ENCODE measurements at places on chromosomes 6 and 20.

- no peak for DNase-seq
Measured at GRCh38 chr6:161066511-161066910, 74.9 kb downstream of the MAP3K4 start.

DNA sequence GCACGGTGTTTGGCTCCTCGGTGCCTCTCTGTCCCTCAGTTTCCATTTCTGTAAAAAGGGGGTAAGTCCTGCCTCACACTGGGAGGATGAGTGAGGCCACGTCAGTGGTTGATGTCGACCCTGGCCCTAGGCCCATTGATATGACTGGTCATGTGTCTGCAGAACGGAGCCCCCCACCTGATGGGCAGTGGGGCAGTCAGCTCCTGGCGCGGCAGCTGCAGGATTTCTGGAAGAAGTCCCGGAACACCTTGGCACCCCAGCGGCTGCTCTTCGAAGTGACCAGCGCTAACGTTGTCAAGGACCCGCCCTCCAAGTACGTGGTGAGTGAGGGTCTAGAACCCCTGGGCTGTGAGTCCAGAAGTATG, 1.2 kb downstream of the SNX21 start:
- DNase-seq = no peak

DNA sequence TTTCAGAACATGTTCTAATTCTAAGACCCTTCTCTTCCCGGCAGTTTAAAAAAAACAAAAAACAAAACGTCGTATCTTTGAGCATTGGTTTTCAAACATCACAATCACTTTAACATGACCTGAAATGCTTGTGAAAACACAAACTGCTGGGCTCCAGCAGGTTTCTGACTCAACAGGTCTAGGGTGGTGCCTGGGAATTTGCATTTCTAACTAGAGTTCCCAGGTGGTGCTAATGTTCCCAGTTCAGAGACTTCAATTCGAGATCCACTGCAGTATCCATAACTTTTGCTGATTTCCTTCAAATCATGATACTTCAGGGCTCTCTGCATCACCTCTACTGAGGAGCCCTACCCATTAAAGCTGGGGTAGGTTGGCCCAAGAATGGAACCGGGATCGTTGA, 850 bp upstream of the SMPDL3A start:
- no peak for DNase-seq

GRCh38 chr20:15556869-15557268, 1016.4 kb downstream of the KIF16B start:
- no peak for DNase-seq

DNA sequence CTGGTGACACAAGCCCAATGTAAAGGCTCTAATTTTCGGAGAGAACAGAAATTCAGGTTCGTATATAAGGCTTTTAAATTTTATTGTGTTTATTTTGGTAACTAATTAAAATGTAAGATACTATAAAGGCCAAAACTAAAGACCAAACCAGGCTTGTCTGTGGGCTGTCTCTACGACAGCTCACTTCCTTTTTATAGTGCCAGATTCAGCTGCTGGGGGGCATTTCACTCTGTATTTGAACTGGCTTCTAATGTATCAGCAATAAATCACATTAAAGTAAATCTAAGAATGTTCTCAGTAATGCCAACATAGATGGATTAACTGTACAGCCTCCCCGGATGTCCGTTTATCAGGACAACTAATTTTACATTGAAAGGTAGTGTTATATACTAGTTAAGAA, 31.1 kb upstream of the STXBP5 start:
- DNase-seq = no peak

- peak; percentile 45 for DNase-seq
Measured at GRCh38 chr6:136764517-136764993, 27.7 kb downstream of the MAP3K5 start.

GRCh38 chr6:44739181-44739580, 351.7 kb downstream of the CDC5L start:
- no peak for DNase-seq

DNA sequence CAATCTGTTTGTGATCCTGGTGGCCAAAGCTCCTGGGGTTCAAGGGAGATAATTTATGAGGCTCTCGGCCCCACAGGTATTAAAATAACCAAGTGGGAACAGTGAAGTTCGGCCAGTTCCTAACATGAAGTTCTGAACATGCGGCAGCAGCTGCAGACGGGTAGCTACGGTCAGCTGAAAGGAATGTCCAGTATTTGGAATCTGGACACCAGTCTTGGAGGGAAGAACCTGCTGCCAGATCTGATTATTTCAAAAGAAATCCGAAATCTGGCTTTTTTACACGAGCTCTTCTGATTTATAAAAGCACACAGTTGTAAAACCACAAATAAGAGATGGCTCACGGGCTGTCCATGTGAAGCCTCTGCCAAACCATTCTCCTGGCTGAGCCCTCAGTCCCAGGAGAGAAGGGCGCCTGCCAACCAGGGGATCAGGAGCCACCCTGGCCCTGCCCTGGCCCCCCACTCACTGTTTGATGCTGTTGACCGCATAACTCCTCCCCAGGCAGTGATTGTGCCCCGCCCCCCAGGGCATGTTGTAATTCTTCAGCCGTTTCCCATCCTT, 28.2 kb upstream of the KCNB1 start:
- DNase-seq = no peak

GRCh38 chr6:43037197-43037596, 15.8 kb downstream of the RRP36 start:
- DNase-seq = no peak

GRCh38 chr6:106273087-106273486, 52.5 kb downstream of the ATG5 start:
- no peak for DNase-seq

- no peak for DNase-seq
Measured at GRCh38 chr6:110323258-110323657, 34.9 kb downstream of the METTL24 start.

DNA sequence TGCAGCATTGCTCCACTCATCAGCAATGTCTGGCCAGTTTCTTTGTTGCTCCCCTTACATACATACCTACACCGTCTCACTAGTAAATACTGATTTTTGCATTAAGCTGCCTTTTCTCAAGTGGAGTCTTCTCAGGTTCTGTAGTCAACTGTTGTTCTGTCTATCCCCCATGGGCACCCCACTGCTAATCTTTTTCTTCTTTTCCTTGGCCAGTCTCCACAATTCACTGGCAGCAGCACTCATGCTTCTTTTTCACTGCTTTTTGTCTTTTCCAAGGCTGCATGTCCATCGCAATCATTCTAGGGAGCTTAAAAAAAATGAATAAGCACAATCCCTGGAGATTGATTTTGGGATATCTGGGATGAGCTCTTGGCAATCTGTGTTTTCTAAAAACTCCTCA, 10.3 kb upstream of the ERVFRD-1 start:
- DNase-seq = no peak

GRCh38 chr6:118335325-118335816, 212.7 kb upstream of the PLN start:
- no peak for DNase-seq

GRCh38 chr20:4166726-4167035, 151.3 kb upstream of the RNF24 start:
- no peak for DNase-seq

DNA sequence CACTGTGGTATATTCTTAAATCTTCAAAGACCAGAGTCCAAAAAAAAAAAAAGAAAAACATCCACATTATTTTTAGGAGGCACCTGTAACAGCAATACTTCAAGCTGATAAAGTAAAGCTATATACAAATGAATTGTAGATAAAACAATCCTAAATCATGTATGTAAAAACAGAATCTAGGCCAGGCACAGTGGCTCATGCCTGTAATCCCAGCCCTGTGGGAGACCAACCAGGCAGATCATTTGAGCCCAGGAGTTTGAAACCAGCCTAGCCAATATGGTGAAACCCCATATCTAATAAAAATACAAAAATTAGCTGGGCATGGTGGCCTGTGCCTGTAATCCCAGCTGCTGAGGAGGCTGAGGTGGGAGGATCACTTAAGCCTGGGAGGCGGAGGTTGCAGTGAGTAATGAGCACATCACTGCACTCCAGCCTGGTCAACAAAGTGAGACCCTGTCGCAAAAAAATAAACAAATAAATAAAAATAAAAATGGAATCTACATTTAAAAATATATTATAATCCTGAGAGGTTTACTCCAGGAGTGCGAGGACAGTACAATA, 7.3 kb downstream of the NAPB start:
- no peak for DNase-seq

DNA sequence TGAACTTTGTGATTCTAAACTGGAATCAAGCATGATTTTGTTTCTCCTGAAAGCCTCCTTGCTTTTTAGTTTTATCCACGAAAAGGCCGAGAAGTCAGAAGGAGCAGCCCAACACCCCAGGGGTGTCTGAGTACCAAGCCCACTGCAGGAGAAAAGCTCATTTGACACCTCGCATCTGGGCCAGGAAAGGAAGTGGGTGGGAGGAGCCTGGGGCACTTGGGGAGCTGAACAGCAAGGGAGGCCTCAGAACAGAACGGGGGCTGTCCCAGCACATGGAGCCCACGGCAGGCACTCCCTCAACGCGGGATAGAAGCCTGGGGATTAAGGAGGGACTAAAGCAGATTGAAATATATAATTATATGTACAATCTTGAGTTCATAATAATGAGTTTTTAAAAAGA, 6.6 kb downstream of the KIF25 start:
- no peak for DNase-seq

DNA sequence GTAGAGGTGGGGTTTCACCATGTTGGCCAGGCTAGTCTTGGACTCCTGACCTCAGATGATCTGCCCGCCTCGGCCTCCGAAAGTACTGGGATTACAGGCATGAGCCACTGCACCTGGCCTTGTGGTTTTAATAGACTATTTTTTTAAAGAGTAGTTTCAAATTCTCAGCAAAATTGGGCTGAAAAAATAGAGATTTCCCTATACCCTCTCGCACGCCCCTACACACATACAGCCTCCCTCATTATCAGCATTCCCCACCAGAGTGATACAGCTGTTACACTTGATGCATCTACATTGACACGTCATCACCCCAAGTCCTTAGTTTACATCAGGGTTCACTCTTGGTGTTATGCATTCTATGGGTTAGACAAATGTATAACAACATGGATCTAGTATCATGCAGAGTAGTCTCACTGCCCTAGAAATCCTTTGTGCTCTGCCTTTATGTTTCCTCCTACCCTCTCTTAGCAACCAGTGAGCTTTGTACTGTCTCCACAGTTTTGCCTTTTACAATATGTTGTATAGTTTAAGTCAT, 103.6 kb downstream of the CDYL start:
- DNase-seq = no peak

- DNase-seq = no peak
Measured at GRCh38 chr6:84280639-84281038, 53.2 kb upstream of the CEP162 start.

GRCh38 chr6:148524976-148525375, 182.3 kb downstream of the SASH1 start:
- no peak for DNase-seq

GRCh38 chr6:84512391-84512790, 252.0 kb downstream of the TBX18 start:
- no peak for DNase-seq

GRCh38 chr20:60003776-60004175, 45.6 kb downstream of the CDH26 start:
- DNase-seq = no peak

DNA sequence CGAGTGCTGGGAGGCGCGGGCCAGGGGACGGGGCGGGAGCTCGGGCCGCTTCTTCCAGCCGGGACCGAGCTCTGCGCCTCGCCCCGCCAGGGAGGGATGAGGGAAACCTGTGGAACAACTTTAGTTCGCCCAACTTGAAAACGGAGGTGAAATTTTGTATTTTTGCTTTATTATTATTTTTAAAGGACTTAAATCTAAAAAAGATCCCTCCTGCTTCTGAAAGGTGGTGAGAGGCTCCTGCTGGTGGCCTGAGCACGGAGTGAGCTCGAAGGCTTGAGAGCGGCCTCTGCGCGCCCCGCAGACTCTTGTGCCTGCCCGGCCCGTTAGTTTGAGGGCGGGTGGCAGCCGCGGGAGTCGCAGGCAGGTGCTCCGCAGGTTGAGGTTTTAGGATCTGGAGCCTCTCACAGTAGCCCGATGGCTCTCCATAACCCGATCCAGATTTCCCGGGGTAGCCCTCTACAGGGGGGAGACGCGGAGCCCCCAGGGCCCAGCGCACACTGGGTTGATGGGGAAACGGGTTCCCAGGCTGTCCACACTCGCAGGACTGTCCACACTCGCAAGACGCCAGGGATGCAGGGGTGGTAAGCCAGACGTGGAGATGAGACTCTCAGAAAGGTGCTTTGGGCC, 46.2 kb upstream of the SUPT3H start:
- DNase-seq = no peak

DNA sequence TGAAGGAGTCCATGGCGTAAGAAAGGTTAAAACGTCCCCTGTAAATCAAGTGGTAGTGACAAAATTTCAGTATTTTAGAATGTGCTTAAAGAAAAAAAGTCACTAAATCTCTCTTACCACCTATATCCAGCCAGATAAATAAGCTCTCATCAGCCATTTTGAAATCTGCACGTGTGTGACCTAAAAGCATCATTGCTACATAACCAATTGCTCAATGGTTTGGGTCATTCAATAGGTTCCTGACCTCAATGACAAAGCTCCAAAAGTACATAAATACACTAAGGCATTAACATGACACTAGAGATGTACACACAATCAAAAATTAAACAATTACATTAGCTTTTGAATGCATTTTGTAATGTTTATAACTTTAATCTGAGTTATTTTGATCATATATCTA, 272.4 kb downstream of the GMDS start:
- DNase-seq = no peak

GRCh38 chr20:57795342-57795697, 85.5 kb upstream of the PMEPA1 start:
- no peak for DNase-seq

- no peak for DNase-seq
Measured at GRCh38 chr6:132607544-132608233, 16.4 kb downstream of the TAAR2 start.

All from CD4-positive, alpha-beta T cell treated with Interleukin-12 subunit alpha and Interleukin-12 subunit beta, for 1 hour (primary cell).